ENCODE measurements at places on chromosomes 11 and 22.

GRCh38 chr11:43557553-43558110, 122.9 kb upstream of the HSD17B12 start:
- DNase-seq = no peak

DNA sequence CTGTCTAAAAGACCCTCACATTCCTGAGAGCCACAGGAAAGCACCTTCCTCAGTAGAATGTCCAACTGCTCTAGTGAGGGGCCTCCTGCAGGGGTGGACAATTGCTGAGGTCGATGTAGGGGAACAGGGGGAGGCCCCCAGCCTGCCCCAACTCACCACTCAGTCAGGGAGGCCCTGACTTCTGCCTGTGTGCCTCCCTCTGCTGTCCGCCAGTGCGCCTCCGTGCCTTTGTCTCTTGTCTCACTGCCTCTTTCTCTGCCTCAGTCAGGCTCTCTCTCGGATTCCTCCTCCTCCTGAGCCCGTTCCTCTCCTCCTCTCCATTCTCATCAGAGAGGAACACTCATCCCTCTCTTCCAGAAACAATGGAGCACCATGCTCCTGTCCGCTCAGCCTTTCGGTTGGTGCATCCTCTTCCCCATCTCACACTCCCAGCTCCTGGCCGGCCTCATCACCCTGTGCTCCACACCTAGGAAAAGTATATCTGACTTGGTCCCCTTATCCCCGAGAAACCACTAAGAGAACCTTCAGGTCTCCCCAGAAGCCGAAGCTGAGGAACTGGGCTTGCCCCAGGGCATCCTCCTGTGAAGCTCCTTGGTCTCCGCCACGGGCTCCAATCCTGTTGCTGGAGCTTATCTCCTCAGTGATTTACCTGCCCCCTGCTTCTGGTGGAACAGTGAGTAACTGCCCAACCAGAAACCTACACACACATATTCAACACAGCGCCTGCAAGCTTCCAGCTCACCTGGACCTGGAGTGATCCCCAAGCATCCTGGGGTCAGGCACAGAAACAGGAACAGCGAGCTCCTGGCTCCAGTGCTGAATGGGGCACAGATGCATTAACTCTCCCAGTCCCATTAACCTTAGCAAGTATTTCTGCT, 2.3 kb downstream of the B3GAT1 start:
- no peak for DNase-seq

GRCh38 chr11:63879598-63880402, 37.2 kb downstream of the RCOR2 start:
- no peak for DNase-seq

DNA sequence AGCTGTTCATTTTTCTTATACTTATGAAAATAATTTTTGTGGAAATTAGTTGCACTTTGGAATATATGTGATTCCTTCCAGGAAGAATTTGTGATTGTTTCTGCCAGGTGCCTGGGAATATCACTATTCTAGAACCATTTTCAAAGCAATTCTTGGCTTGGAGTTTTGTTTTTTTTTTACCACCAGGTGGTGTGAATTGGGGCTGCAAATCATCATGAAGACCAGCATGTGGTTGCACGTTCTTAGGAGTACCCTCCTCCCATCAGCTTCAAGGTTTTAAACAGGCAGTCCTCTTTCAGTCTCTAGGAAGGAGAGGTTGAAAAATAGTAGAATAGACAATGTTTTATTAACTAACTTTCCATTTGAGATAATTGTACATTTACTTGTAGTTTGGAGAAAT, 25.9 kb downstream of the USP47 start:
- no peak for DNase-seq

- no peak for DNase-seq
These were observed 8.6 kb downstream of the CCND1 start for GRCh38 chr11:69649576-69649900.

DNA sequence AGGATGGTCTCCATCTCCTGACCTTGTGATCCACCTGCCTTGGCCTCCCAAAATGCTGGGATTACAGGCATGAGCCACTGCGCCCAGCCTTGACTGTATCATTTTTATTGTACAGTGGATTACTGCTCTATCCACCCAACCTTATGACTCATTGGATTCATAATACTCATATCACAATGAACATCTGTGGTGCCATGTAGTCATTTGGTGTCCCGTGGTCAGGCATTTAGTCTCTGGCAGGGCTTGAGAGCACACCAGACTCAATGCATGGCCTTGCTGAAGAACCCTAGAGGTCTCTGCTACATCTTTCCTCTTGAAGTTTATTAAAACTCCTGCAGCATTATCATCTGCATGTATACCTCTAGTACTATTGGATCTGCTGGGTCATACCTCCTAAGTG, 98.0 kb upstream of the LDLRAD3 start:
- DNase-seq = peak; percentile 7

DNA sequence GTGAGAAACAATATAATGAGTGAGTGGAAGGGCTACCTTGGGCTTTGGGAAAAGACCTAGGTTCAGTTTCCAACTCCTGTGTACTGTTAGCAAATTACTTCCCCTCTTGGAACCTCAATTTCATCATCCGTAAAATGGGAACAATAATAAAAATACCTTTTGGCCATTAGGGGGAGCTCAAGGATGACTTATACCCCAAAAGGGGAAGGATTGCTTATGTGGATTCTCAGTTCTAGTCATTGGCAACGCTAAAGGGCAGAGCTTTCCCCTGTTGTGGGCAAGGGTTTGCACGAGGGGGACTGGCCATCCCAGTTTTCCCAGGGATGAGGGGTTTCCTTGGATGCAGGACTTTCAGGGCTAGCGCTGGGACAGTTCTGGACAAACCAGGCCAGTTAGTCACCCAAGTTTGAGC, 3.1 kb upstream of the COMMD9 start:
- DNase-seq = peak; percentile 81

- no peak for DNase-seq
These were observed 13.8 kb downstream of the TOLLIP start for GRCh38 chr11:1295591-1295990.

GRCh38 chr11:125330462-125331325, 165.4 kb downstream of the FEZ1 start:
- DNase-seq = no peak

- peak; percentile 79 for DNase-seq
These were observed 19.3 kb downstream of the MTFP1 start for GRCh38 chr22:30444632-30445437.

GRCh38 chr11:8281266-8281665, 17.6 kb upstream of the LMO1 start:
- no peak for DNase-seq

DNA sequence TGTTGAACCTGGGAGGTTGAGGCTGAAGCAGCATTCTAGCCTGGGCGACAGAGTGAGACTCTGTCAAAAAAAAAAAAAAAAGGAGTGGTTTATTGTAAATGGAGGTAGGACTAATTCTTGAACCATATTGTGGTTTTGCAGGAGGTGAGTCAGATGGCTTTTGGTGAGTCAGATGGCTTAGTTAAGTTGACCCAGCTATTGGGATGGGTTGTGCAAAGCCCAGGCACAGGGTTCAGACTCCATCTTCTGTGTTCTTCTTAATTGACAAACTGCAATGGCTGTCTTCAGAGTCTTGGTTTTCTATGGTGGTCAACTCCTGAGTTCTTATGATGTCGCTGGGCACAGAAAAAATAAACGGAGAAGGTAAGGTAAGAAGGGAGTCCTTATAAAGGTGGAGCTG, 182.7 kb downstream of the ADAMTS15 start:
- peak; percentile 81 for DNase-seq

GRCh38 chr11:57432714-57433163, 5.8 kb upstream of the SLC43A3 start:
- peak; percentile 24 for DNase-seq

DNA sequence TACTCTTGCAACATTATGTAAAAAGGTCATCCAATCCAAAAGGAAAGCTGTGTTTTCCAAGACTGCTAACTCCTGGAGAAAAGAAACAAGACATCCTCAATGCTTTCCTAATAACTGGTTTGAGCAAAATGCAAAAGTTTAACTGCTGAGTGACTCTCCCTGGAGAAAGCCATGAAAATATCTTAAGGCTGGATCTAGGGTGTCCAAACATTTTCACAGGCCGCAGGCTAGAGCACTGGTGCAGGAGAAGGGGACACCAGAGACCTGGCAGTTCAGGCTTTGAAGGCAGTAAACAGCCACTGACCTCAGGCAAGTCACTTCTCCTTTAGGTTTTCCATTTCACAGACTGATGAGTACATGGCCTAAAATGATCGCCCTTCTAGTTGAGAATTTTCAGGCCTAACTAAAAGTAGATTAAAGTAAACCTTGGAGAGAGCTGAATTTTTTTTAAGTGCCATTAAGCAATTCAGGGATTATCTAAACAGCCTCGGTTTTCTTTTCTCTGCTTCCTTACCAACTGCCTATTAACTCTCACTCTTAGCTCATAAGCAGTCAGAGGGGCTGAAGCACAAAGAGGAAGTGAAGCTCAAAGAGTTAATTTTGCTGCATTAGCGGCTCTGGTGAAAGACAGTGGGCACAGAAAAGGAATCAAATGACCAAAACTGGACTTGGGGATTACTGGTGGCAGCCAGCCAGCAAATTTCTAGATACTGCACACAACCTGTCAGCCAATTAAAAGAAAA, 2.3 kb downstream of the CHKA start:
- DNase-seq = no peak
